ENCODE measurements at places on chromosomes 1 and 21.

GRCh38 chr1:116257836-116258235 lies 115.2 kb upstream of the ATP1A1 start:
- DNase-seq, result no peak

GRCh38 chr1:41626146-41626545 lies 141.7 kb upstream of the EDN2 start:
- no peak for DNase-seq

DNA sequence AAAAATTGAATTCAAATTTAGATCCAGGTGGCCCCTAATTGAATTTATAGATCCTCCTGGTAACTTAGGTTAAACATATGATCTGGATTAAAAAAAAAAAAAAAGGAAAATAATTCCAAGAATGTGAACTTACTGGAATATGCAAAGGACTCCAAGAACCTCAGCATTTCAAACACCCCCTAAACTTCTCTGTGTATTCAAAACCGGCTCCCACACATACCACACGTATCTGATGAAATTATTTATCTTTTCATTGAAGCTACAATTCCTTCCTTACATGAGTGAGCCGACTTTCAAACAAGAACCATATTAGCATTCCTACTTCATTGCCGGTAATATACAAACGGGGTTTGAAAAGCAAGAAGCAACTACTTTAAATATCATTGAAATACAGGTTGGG lies 61.4 kb upstream of the FMN2 start:
- DNase-seq, result no peak

- no peak for DNase-seq
Observed at GRCh38 chr1:26965628-26966027, 5.4 kb upstream of the KDF1 start.

GRCh38 chr1:221718381-221719277 lies 23.3 kb downstream of the DUSP10 start:
- DNase-seq, result no peak

DNA sequence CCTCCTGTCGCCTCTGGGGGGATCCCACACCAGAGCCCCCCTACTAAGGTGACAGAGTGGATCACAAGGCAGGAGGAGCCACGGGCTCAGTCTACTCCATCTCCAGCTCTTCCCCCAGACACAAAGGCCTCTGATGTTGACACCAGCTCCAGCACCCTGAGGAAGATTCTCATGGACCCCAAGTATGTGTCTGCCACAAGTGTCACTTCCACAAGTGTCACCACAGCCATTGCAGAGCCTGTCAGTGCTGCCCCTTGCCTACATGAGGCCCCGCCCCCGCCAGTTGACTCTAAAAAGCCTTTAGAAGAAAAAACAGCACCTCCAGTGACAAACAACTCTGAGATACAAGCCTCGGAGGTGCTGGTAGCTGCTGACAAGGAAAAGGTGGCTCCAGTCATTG lies 42.2 kb downstream of the ZBTB17 start:
- DNase-seq, result no peak

DNA sequence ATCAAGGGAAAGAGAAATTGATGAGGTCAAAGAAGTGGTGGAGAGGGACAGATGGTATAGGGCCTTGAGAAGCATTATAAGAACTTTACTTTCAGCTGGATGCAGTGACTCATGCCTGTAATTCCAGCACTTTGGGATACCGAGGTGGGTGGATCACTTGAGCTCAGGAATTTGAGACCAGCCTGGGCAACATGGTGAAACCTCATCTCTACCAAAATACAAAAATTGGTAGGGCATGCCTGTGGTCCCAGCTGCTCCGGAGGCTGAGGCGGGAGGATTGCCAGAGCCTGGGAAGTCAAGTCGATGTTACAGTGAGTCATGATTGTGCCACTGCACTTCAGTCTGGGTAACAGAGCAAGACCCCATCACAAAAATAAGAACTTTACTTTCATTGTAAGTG lies 5.7 kb downstream of the TMEM50A start:
- DNase-seq, result no peak

DNA sequence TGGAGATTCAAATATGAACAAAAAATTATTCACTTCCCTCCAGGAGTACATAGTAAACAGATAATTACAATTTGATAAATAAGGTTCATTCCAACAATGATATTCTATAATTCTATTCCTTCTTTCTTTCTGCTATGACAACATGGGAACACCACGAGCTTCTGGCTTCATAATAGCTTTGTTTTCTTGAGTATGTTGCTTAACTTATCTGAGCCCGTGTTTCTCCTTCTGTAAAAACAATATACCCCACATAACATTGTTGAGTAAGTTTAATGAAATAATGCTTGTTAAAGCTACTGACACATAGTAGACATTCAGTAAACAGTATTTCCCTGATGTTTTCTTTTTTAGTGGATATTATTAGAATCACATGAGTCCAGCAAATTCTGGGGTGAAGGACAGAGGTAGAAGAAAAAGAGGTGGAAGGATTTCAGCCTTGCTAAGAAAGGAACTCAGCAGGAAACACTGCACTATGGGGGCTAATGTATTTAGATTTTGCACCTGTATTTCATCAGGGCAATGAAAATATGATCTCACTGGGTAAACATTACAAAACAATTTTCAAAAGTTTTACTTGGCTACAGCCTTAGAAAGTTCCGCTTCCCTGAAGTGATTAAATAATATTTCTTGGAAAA lies 430.8 kb upstream of the C1orf87 start:
- DNase-seq, result no peak

- DNase-seq, result no peak
Observed at GRCh38 chr1:14246471-14246870, 352.0 kb upstream of the KAZN start.

DNA sequence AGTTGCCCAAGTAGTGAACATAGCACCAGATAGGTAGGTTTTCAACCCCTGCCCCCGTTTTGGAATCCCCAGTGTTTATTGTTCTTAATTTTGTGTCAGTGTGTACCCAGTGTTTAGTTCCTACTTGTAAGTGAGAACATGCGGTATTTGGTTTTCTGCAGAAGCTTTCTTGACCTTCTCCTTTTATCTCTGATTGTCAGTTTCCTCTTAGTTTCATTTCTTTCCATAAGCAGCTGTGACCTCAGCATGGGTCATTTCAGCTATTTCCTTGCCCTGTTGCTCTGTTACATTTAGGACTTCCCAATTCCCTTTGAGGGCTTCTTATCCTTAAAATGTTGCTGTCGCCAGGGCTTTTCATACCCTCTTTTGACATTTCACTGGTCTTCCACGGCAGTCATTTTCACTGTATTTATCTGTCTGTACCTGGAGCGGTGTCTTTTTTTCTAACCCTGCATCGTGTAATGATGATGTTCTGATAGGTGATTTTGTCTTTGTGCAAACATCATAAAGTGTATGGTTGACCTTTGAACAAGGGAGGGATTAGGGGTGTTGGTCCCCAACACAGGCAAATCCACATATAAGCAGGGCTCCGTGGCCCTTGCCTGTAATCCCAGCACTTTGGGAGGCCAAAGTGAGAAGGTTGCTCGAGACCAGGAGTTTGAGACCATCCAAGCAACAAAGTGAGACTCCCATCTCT lies 15.0 kb downstream of the ITSN1 start:
- no peak for DNase-seq

- DNase-seq, result peak; percentile 55
Observed at GRCh38 chr1:244325056-244325758, 126.5 kb downstream of the ADSS2 start.

DNA sequence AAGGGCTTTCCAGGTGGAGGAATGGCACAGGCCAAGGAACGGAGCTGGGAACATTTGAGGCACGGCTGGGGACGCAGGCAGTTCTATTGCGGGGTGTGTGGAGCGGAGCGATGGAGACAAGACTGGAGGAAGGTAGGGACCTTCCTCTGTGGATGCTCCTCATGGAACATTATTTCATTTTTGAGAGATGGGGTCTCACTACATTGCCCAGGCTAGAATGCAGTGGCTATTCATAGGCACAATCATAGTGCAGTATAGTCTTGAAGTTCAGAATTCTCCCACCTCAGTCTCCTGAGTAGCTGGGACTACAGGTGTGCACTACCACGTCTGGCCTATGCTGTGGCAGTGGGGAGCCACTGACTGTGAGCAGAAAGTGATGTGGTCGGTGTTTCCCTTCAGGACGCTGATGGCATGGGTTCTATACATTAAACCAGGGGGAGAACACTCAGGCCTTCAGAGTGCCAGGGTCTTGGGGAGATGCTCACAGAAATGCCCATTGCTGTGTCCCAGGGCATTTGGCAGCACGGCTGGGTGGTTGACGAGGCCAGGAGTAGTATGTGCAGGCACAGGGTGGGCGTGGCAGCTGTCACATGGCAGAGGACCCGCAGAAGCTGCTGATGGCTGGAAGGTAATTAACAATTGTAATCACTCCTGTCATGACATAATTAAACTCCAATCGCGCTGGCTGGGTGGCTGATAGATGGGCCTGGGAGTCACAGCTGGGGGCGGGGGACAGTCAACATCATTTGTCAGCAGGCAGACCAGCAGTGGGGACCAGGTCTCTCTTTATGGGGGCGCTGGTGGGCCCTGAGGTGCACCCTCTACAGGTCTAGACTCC lies 40.8 kb upstream of the ACOT11 start:
- no peak for DNase-seq

GRCh38 chr1:70768216-70768615 lies 279.4 kb downstream of the PTGER3 start:
- no peak for DNase-seq

DNA sequence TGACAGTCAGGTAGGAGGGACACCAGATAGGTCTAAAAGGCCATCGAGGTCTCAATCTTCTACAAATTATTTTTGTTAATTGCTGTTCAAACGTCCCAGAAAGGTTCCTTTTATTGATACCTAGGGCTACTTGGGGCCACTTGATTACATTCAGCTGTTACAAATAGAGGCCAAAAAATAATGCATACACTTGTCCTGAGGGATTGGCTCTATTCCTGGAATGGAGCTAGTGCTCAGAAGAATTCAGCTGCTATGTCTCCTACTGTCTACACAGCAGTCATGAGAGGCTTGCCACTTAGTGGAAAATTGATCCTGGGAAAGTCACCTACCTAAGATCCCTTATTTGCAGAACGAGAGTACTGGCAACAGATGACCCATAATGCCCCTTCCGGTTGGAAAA lies 498.3 kb downstream of the ADGRL2 start:
- DNase-seq, result no peak

- DNase-seq, result no peak
Observed at GRCh38 chr1:34405266-34405959, 228.7 kb downstream of the C1orf94 start.

GRCh38 chr1:31054349-31054748 lies 11.2 kb downstream of the PUM1 start:
- no peak for DNase-seq

DNA sequence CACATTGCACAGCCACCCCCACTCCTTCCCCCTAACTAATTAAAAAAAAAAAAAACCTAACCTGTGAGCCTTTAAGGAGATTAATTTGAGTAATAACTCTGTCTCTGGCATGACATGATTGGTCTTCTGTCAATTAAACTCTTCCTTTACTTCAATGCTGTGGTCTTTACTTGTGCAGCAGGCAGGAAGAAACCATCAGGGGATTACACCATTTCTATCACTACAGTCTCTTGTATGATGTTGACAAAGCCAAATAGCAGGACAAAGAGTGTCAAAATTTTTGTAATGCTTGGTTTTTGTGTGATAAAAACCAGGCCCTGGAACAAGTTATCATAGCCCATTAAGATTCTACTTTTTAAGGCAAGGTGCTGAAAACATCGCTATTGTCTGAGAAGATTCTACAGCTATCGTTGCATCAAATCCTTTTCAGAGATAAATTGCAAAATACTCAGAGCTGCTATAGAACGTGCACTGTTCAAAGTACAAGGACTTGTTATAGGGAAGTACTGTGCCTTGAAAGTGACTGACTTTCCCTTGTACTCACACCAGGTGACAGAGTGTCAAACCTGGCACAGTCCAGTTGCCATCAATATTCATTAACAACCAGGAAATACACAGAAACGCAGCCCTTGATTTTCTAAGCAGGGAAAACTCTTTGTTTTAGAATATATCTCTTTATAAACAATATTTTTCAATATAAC lies 37.7 kb downstream of the LHX9 start:
- DNase-seq, result no peak

- no peak for DNase-seq
Observed at GRCh38 chr21:31629972-31630711, 29.4 kb upstream of the SOD1 start.

DNA sequence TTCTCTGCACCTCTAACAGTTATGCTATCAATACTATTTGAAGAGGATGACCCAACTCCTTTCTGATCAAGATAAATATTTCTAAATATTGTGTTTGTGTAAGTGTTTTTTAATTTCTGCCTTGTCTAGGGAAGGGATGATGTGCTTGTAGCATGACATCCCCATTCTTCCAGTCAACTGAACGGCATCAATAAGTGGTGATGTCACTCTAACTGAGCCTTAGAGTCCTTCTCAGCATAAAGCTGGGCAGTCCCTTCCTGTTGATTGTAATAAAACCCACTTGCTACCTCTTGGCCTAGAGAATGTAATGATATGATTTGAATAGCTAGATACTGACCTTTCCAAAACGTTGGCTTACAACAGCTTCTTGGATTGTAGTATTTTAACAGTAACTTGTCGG lies 52.5 kb upstream of the KCNJ6 start:
- DNase-seq, result no peak

- DNase-seq, result no peak
Observed at GRCh38 chr1:185608177-185608576, 126.0 kb upstream of the HMCN1 start.

GRCh38 chr1:112626887-112627286 lies 7.3 kb downstream of the CAPZA1 start:
- DNase-seq, result no peak

- DNase-seq, result no peak
Observed at GRCh38 chr1:174890024-174890423, 109.7 kb upstream of the CACYBP start.

DNA sequence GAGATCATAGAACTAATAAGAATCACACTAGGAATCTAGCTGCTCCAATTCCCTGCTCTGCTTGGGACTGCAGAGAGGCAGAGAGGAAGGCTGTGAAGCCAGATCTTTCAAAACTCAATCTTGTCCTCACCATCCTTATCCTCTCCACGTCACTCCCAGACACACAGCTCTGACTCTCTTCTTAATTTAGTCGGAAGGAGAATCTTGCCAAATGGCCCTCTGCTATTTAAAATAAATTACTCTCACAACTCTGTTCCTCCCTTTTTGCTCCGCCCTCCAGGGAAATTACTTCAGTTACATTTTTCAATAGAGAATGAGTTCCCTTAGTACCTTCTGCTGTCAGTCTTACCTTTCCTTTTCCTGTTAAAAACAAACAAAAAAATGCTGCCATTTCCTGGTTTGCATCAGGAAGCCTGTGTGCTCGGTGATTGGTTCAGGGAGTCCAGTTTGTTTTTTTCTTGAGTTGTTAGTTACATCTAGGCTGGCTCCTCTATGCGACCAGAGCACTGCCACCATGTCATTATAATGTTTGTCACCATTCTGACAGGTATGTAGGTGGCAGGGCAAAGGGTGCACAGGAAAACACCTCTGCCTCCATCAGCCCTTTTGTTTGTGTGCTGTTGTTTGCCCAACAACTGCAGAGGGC lies 80.1 kb downstream of the FCRL5 start:
- no peak for DNase-seq

DNA sequence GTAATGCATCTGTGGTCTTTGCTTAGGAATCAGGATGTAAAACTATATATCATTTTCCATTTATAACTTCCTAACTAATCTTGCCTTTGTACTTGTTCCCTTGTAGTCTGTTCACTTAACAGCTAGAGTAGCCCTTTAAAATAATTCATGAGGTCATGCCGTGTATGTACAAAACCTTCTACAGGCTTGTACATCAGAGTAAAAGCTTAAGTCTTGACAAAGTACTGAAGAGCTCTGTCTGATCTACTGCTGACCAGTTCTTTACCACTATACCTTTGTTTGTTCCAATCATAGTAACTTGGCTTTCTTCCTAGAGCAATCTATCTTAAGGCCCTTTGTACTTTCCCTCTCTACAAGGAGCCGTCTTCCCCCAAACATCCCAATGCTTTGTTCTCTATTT lies 90.7 kb upstream of the KIAA1614 start:
- no peak for DNase-seq
